ENCODE measurements at places on chromosomes 3 and 15.

GRCh38 chr3:4754180-4755086 is 224.8 kb upstream of the BHLHE40 start:
- no peak for DNase-seq

DNA sequence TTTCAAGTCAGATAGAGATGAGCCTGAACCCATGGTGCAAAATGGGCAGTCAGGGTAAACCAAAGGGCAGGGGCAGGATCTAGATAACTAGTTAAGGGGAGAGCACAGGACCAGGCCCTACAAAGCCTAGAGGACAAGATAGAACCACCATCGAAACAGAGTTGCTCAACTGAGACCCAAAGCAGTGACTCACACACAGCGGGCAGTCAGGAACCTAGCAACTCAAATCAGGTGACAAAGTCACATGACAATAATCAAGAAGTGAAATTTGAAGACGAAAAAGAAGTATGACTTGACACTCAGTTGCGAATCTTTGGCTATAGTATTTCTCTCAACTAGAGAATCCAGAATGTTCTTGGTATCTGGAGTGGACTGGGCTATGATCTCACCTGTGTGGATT is 136.0 kb upstream of the PTPRG start:
- DNase-seq, result no peak

DNA sequence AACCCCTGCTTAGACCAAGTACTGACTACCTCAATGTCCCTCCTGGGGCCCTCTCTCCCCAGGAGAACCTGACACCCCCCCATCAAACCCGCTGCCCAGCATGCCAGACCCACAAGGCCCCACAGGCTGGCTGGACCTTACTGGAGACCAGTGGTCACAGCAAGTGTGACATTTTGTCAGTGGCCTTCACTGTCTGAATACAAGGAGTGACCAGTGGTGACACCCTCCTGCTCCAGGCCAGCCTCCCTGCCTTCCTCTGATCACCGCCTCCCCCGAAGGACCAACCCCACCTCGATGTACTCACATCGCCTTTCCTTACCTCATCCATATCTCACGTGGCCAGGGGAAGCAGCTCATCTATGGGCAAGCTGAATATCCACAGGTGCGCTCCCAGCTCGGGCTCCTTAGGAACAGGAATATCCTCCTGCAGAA is 62.1 kb upstream of the HERC1 start:
- no peak for DNase-seq

GRCh38 chr15:98755138-98755537 is 106.8 kb downstream of the IGF1R start:
- DNase-seq, result no peak

DNA sequence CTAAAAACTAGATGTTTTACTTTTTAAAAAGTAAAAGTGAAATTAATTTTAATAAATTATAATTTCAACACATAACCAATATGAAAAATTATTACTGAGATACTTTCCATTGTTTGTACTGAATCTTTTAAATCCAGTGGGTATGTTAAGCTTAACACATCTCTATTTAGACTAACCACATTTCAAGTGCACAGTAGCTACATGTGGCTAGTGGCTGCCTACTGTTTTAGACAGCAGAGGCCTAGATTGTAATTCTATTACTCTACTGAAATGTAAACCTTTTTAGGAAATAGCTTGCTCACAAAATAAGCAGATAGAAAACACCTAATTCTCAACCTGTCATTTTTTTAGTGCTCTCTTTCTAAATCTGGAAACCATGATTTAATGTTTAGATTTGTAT is 4.9 kb downstream of the TCAIM start:
- no peak for DNase-seq

Measured in H9 (cell line).